ENCODE measurements at places on chromosomes 1 and 21. TPM values are rescaled to one million over a fixed set of nuclear protein-coding genes. Genes with fewer than 3 reads are reported as not detected.

SPAG17 gene
- 0.08 TPM for total RNA-seq

ANKRD35 gene
- total RNA-seq: not detected

TEX35 gene
- not detected for total RNA-seq

CYP4Z1 gene
- total RNA-seq: not detected

ZMYND12 gene
- 0.70 TPM for total RNA-seq
